ENCODE measurements at places on chromosomes 4 and X.
A peak's percentile ranks its signal among the peaks of the same experiment; 100 is the strongest.

GRCh38 chr4:51870441-51871188 is 27.7 kb downstream of the DCUN1D4 start:
- no peak for DNase-seq

DNA sequence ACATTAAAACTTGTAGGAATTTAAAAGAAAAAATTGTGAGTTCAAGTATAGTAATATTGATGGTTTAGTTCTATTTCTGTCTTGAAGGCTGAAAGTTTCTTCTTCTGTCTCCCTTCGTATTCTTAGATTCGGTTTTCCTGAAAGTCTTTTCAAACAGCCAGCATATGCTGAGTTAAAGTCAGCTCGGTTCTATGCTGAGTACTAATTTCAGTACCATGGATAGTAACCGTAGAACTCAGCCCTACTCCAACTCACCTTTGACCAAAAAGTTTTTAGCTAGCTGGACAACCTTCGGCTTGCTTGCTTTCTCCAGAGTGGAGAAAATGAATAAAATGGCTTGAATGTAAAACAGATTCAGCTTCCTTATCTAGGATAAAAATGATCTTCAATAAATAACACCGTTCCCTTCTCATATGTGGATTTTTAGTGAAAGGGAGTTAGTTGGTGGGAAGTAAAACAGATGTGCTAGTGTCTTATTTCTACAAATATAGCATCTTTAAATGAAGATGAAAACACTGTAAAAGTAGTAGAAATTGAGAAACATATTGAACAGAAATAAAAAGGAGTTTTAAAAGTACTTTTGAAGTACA is 5.2 kb downstream of the POU4F2 start:
- peak; percentile 5 for DNase-seq

DNA sequence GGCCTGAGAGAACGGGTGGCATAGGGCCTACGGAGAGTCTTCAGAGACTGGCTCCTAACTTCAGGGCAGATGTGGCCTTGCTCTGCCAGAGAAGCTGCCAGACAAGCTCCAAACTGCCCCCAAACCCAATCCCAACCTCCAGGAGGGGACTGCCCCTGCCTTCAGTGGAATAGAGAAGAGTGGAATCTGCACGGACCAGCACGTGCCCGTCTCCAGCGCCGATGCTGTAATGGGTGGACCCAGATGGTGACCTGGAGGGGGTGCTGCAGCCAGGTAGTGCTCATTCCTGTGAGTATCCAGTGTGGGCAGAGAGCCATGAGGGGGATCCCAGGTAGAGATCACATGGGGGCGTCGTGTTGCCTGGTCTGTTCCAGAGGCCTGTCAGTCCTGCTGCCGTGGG is 73.2 kb upstream of the NKX1-1 start:
- no peak for DNase-seq

GRCh38 chr4:165489786-165490185 is 111.0 kb downstream of the CPE start:
- DNase-seq, result no peak

DNA sequence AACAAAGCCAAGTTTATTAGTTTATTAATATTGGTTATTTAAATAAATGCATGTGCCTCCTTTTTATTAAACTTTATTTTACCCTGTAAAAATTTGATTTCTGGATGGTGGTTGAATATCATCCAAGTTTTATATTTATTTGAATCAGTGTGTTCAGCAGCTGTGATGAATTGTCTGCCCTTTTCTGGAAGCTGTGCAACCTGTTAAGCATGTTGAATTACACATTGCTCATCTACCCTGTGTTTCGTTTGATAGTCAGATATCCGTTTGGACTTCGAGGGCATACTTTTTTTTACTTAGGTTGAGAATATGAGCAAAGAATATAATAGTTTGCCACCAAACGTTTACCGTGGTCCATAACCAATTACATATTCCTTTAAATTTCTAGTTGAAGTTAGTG is 95.8 kb upstream of the TENM3 start:
- DNase-seq, result no peak

- no peak for DNase-seq
Observed at GRCh38 chrX:43556207-43556606, 99.9 kb upstream of the MAOA start.

GRCh38 chrX:136065044-136065671 is 79.9 kb downstream of the SLC9A6 start:
- DNase-seq, result peak; percentile 45

DNA sequence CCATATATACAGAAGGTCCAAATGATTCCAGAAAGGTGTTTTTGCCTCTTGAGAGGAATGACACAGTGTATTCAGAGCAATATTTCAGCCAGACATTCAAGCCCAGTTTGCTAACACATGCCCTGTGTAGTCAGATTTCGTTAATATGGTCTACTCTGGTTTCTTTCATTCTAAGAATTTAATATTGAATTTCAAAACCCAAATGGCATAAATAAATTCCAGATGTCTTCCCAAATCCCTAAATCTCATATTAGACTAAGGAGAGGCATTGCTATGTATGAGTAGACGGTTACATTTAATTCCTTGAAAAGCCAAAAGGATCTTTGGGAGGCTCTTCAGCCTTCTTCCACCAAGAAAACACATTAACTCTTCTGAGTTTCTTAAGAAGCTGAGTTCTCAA is 66.3 kb upstream of the C1QTNF7 start:
- DNase-seq, result peak; percentile 54

- DNase-seq, result no peak
Observed at GRCh38 chr4:165385126-165385525, 6.3 kb downstream of the CPE start.

- no peak for DNase-seq
Observed at GRCh38 chr4:107711831-107712230, 8.2 kb downstream of the PAPSS1 start.

DNA sequence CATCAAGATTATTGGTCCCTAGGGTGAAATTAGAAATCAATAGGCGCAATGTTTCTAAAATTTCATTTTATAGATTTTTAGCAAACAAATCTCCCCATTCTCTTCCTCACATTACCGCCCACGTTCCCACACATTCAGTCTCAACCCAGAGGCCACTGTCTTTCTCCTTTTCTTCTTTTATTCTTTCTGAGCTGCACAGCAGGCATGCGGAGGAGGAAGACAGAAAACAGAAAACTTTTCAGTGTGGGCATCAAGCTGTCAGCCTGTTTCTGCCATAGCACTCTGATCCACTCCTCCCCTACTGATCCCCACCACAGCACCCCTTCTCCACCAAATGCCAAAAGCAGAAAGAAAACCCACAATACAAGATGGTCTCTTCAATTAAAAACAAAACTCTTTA is 94.8 kb upstream of the ADAMTS3 start:
- DNase-seq, result no peak

DNA sequence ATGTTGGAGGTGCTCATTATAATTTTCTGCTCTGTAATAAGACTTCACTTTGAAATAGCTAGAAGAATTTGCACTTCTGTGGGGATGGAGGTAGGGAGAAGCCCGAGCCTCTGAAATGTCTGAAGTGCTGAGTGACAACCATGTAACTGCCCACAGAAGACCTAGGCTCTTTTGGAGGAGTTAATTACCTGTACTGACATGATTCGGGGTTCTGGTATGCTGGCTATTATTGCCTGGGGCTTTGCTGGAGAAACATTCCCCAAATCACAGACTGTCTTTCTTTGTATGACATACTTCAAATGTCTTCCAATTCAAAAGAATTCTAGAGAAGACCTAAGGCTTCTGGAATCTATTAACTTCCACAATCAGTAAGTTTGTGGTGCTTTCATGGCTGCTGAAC is 211.2 kb upstream of the POF1B start:
- no peak for DNase-seq

DNA sequence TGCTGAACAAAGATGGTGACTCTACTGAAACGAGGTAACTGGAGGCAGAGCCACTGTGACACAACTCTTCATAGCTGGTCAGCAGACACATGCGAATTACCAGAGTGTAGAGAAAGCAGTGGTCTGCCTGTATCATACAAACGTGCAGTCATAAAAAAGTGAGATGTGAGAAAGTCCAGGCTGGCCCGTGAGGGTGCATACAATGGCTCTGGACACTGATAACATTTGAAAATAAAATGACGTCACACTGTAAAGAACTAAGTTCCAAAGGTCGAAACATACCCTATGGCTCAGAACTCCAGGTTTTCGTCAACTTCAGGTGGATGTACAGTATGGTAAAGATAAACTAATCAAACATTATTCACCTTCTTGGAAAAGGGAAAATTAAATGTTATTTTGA is 95.7 kb downstream of the SHISA3 start:
- no peak for DNase-seq

DNA sequence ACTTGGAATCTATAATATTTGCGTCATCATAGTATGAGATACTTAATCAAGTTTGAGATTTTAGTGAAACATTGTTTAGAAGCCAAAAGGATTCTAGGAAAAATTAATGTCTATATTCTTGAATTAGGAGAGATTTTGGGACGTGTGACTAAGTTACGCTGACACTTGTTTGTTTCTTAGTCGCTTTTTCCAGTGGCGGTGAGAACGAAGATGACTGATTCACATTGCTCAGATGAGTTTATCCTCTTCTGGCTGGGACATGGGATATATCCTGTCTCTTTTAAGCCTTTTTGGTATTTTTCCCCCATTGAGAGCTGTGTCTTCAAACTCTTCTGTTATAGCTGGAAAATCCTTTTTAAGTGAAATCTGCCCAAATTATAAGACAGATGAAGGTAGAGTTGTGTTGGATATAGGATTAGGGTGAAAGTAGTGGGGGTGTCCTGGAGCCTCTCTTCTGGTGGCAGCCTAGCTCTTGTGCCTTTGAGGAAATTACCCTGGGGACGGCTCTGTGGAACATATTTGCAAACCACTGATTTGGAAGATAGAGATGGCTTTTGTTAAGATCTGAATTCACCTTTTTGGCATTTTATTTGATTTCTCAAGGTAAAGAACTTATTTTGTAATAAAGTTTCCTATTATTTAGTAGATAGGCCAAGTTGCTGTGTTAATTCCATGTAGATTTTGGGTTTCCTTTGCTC is 49.7 kb downstream of the HTT start:
- no peak for DNase-seq

DNA sequence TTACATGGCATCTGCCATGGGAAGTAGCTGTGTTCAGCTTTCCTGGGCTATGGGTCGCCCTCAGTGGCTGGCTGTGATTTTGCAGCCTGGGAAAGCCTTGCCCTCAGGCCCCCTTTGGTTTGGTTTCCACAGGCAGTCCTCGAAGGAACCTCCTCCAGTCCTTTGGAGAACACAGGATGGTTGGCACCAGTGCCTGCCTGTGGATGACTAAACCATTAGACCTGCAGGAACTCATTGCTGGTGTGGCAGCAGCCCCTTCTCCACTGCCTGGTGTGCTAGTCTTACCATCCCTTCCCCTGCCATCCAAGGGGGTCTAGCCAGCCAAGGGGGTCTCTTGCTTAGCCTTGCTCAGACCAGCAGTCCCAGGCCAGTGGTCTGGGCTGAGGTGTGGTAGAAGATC is 71.4 kb upstream of the PJA1 start:
- no peak for DNase-seq

DNA sequence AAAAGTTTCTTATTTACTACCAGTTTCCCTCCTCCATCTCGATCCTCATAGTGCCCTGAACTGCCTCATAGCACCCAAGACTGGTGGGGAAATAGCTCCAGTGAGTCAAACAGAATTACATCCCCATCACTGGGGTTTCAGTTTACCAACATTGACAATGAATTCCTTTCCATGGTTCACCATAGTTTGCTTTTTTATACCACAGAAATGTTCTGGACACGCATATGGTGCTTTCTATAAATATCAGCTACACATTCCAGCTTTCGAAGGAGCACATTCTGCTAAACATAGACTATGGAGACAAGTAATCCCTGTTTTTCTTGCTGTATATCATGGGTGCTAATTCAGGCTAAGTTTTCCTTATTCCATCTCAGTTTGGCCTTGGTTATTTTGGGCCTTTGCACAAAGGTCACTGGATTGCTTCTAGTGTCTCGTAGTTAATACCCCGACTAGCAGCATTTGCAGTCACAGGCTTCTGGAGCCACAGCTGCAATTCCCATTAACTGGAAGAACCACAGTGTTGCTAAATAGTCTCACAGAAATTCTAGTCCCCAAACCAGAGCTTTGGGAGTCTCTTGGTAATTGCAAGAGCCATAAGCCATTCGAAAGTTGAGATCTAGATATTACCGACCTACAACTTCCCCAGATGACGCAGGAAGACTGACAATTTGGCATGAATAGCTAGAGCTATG is 53.4 kb upstream of the TRPC3 start:
- DNase-seq, result peak; percentile 74

DNA sequence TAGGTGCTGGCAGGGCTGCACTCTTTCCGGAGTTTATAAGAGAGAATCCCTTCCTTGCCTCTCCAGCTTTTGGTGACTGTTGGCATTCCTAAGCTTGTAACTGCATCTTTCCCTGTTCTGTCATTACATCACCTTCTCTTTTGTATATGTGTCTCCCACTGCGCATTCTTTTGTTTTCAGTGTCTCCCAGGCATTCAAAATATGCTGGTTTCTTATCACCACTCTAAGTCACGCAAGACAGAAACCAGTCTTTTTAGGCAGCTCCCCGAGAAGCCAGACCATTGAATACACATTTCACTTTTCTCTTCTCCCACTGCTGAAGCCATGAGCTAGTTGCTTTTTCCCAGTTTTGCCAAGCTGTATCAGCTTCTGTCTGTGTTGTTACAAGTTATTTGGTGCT is 71.0 kb downstream of the LAS1L start:
- DNase-seq, result no peak

GRCh38 chr4:119788349-119789266 is 160.0 kb upstream of the PDE5A start:
- no peak for DNase-seq

GRCh38 chr4:183596067-183596757 is 62.8 kb downstream of the RWDD4 start:
- no peak for DNase-seq

GRCh38 chr4:54400188-54400587 is 171.1 kb downstream of the PDGFRA start:
- DNase-seq, result no peak

- no peak for DNase-seq
Observed at GRCh38 chr4:4923201-4923600, 63.7 kb downstream of the MSX1 start.

GRCh38 chr4:4323705-4324534 is 33.9 kb downstream of the ZBTB49 start:
- DNase-seq, result no peak

DNA sequence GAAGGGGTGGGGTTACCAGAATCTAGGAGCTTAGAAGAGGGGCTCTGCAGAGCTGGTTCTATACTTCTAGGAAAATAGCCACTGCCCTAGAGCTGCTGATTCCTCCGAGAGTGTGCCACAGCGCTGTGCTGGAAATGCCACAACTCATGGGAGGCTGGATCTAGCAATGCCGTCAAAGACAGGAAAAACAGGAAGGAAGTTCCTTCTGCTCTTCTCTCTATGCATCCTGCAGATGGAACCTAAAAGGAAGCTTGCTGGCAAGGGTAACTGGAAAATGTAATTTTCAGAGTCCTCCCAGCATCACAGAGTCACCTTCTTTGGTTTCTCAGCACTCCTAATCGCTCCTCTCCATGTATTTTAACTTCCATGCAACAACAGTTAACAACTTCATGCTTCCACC is 121.2 kb upstream of the TLL1 start:
- no peak for DNase-seq

DNA sequence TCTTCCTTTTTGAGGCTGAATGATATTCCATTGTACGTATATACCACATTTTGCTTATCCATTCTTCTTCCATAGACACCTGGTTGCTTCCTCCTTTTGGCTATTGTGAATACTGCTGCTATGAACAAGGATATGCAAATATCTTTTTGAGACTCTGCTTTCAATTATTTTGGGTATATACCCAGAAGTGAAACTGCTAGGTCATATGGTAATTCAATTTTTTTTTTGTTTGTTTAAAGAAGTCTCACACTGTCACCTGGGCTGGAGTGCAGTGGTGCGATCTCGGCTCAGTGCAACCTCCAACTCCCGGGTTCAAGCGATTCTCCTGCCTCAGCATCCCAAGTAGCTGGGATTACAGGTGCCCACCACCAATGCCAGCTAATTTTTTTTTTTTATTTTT is 75.3 kb downstream of the METTL14 start:
- DNase-seq, result no peak
